Fibroblast of upper back skin (primary cell): ENCODE measurements at places on chromosomes 3 and 15.

DNA sequence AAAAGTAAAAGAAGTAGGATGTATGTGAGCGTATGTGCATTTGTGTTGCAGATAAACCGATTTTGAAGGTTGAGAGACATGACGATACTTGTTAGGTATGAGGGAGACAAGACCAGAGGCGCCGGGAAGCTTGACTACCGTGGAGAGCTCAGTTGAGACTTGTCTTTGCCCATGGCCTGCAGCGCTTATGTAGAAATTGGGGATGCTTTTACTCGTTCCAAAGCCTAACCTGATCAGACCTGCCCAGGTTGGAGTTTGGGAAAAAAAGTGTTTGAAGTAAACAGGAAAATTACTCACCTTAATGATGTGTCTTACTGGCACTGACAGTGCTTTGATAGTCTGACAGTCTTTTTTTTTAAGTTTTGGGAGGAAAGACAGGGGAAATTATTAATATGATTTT is 202.8 kb downstream of the TP63 start:
- DNase-seq: no peak

GRCh38 chr3:42163622-42164244 is 72.6 kb downstream of the TRAK1 start:
- no peak for DNase-seq

- no peak for DNase-seq
These were observed 40.5 kb downstream of the EXOG start for GRCh38 chr3:38536671-38537070.

DNA sequence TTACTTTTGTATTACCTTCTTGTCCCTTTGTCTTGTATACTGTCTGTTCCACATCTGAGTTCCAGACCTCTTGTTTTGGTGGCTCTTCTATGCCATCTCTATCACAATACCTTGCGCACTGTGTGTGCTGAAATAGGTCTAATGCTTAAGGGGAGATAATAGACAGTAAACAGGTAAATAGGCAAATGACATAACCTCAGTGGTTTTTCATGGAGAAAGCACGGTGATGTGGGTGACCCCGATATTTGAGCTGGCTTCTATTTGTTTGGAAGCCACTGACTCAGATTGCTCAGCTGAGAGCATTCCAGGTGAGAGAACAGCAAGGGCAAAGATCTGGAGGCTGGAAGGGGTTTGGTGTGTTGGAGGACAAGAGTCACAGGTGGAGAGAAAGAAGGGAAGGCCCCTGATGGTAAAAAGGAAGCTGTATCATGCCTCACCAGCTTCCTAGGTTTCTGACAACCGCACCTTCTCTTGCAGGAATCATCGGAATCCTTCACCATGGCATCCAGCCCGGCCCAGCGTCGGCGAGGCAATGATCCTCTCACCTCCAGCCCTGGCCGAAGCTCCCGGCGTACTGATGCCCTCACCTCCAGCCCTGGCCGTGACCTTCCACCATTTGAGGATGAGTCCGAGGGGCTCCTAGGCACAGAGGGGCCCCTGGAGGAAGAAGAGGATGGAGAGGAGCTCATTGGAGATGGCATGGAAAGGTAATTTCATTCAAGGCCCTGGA is 795 bp downstream of the MCM2 start:
- no peak for DNase-seq

DNA sequence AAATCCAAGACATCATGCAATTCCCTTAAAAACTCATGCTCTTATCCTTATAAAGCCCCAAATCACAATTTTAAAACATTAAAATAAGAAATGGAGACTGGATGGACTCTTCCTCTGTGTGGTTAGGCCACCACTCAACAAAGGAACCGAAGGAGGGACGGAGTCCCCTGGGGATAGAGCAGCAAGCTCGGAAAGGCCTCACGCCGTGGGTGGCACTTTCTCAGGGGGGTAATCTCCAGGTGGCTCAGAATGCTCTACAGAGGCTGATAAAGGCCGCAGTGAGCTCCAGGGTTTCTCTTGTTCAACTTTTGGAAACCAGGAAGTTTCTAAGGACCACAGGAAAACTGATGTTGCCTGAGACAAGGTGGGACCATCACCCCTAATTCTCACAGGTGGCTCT is 23.2 kb downstream of the CCR9 start:
- no peak for DNase-seq

GRCh38 chr15:43251185-43251870 is 15.4 kb downstream of the TGM5 start:
- no peak for DNase-seq

- no peak for DNase-seq
These were observed 79.7 kb upstream of the RASGRF1 start for GRCh38 chr15:79170256-79170664.

DNA sequence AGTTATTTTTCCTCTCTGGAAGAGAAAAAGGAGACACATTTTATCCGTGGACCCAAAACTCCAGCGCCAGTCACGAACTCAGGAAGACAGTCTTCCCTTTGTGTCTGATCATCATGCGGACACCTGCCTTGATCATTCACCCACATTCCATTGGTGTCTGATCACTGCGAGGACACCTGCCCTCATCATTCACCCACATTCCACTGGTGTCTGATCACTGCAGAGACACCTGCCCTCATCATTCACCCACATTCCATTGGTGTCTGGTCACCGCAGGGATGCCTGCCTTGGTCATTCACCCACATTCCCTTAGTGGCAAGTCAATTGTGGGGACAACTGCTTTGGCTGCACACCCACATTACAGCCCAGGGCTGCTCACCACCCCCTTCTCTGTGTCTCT is 148.9 kb downstream of the ROBO1 start:
- no peak for DNase-seq

GRCh38 chr3:195238081-195238571 is 32.8 kb downstream of the XXYLT1 start:
- DNase-seq: peak; percentile 21

DNA sequence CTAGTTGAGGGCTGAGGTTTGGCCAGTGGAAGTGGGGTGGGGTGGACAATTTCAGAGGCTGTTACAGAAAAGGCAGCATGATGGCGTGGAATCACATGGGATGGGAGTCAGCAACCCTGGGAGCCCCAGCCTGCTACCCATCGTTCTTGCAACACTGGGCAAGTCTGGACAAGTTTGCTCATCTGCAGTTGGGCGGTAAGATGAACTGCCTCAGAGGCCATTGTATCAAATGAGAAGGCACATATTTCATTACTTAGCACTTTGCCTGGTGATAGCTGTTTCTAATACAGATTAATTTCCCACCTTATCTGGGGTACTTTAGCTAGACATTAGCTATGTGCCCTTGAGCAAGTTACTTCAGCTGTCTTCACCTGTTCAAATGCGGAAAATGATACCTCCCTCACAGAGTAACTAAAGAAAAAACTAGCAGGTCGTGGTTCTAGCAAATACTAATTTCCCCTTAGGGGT is 248.9 kb downstream of the THSD4 start:
- no peak for DNase-seq

DNA sequence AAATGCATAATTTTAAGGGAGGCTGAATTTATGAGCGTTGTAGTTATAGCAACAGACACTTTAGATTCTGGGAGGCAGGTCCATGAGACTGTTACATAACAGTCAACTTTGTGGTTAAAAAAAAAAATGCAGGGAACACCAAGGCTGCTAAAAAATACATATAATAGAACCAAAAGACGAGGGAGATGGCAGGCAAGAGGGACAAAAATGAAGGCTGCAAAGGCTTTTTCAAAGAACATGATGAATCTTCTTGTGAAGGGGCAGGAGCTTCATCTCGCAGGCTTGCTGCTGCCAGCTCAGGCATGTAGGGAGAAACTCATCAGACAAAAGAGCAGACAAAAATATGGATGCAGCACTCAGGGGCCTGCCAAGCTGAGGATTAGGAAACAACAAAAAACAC is 243.9 kb downstream of the SHQ1 start:
- no peak for DNase-seq

GRCh38 chr15:57337868-57338411 is 38.4 kb upstream of the CGNL1 start:
- DNase-seq: no peak

DNA sequence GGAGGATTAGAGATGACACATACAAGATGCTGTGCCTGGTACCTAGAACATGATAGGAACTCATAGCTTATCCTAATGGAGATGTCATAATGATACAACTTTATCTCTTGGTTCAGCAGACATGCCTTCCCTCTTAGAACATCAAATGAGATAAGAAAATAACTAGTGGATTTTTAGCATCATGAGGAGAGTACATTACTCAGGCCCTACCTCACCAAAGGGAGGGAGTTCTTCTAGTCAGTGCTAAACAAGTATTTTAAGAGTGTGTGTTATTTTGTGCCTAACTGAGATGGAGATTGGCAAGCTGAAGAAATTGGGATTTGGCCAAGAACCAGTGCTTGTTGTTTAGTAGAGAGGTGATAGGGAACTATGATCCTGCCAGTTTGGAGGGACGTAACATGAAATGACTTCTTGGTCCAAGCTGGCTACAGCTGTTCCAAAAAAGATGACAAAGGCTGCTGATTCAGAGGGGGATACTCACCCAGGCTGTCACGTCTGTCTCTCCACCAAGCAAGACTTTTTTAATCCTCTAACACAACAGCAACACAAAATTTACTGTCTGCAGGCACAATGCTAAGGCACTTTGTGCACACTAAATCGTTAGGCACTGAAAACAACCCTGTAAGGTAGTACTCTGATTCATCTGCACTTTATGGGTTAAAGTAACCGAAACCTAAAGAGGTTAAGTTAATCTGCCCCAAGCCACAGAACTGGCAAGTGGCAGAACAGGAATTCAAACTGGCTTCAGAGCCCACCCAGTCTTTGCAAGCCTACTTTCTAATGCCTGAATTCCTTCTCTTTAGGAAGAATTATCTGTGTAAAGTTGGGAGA is 126.5 kb downstream of the CMSS1 start:
- no peak for DNase-seq

DNA sequence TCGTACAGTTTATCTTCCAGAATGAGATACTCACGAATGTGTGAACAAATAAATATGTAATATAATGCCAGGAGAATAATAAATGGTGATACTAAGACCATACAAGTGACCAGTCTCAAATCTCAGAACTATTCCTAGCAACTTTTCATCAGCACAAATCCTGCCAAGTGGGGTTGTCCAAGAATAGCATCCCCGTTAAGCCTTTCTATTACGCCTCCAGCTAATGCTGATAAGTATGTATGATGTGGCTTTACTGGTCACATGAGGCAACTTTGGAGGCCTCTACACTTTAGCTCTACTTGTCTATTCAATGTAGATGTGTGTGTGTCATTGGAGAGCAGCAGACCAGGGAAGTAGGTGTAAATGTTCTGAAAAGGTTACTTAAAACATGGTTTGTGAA is 129.5 kb downstream of the KCNMB2 start:
- no peak for DNase-seq

- DNase-seq: peak; percentile 72
These were observed 139.4 kb downstream of the OPA1 start for GRCh38 chr3:193732391-193732790.

DNA sequence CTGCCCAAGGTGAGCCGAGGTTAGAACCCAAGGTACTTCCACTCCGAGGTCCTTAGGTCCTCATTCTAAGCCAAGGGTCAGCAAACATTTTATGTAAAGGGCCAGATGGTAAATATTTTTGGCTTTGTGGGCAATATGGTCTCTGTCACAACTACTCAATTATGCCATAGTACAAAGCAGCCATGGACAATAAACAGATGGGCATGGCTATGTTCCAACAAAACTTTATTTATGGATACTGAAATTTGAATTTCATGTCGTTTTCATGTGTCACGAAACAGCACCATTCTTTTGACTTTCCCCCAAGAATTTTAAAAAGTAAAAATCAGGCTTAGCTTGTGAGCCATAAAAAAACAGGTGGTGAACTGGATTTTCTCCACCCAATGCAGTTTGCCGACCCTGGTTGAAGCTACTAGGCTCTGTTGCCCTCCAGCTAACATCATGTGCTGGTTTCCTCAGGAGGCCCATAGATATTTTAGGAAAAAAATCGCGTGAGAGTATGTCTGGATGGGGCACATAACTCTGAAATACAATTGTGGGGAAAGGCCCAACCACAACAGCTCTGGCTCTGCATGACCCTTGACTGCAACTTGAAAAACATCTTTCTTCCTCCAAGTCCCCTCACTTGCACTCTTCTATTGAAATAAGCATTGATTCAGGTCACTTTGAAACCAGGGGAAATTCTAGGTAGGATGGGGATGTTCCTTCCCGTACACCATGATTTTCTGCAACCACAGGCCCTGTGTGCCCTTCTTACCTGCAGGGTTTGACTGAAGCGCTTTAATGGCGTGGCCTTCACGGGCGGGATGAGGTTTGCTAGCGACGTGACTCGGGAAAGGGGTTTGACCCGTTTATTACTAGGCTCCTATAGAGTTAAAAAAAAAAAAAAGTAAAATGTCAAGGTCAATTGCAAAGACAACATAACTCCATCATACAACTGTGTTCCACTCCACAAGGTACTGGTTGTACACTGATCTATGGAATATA is 28.5 kb downstream of the ARHGEF3 start:
- no peak for DNase-seq

- no peak for DNase-seq
These were observed 641 bp downstream of the ACVR2B start for GRCh38 chr3:38454178-38454883.

DNA sequence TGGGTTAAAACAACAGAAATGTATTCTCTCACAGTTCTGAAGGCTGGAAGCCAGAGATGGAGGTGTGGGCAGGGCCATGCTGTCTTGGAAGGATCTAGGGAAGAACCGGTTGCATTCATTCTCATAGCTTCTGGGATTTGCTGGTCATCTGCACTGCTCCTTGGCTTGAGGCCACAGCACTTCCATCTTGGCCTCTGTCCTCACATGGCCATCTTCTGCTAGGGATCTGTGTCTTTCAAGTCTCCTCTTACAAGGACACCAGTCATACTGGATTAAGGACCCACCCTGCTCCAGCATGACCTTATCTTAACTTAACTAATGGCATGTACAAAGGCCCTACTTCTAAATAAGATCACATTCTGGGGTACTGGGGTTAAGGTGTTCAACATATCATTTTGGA is 47.7 kb downstream of the RPLP1 start:
- DNase-seq: no peak

DNA sequence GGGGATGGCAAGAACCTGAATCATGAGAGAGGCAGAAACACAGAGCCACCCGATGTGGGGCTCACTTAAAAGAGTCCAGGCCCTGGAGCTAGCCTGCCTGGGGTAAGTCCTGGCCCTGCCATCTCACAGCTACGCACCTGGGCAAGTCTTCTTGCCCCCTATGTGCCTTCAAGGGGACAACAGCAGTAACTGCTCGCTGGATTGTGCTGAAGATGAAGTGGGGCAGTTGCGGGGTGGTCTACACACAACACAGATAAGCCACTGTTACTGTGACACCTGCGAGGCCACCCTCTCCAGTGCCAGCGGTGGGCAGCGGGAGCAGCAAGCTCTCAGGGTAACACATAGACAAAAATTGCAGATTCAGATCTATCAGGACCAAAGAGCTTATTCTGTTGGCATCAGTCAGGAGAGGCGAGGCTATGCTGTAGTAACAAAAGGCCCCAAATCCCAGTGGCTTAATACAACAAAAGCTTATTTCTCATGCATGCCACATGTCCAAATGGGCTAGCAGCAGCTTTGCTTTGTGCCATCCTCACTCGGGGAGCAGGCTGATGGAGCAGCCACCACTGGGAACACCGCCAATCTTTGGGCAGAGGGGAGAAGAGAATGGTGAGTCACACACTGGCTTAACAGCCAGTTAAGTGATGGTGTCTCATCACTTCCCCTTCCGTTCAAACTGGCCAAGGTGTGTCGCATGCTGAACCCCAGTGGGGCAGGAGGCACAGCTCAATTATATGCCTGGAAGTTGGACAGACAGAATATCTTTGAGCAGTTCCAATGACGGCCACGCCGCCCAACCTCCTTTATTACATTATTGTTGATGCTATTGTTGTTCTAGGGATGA is 78.3 kb downstream of the WNT7A start:
- no peak for DNase-seq

GRCh38 chr3:140842984-140843649 is 98.5 kb upstream of the SLC25A36 start:
- no peak for DNase-seq

GRCh38 chr3:52236424-52236886 is 2.5 kb downstream of the TWF2 start:
- no peak for DNase-seq
